Gastrocnemius medialis (tissue), 4 donors: ENCODE measurements at places on chromosomes 2 and 18. TPM values are rescaled to one million over a fixed set of nuclear protein-coding genes. Genes with fewer than 3 reads are reported as not detected.

SCN7A gene
- total RNA-seq, result 2.5 TPM

IGFBP5 gene
- total RNA-seq, result 99.5 TPM

- peaks cover 34% of the 10 kb centered on the region for H3K4me1 ChIP-seq
- DNase-seq, result peak; percentile 40
- H3K36me3 ChIP-seq, result peaks cover 68% of the 10 kb centered on the region
- H3K27me3 ChIP-seq, result no peaks in the 10 kb centered on the region
- peak overlapping the region; percentile 11 for H3K4me3 ChIP-seq
- H3K27ac ChIP-seq, result peak overlapping the region; percentile 99
These were observed 3.2 kb downstream of the BZW1 start for GRCh38 chr2:200814917-200815316.

DNA sequence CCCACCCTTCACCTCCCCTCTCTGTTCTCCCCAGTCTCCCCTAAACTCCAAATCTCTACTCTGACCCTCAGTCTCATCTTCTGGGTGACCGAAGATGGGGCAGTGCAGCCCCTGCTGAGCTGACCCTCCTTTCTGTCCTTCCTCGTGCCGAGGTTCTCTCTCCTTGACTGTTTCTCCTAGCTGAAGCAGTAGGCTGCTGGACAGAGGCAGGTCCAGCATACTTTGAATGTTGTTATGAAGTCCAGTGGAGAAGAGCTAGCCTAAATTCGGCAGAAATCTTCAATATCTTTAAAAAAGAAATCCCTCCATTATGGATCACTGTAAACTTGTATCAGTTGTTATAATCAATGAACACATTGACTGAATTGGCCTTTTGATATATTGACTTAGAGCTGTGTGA is 63.2 kb downstream of the RRM2 start:
- H3K4me1 ChIP-seq, result no peaks in the 10 kb centered on the region
- H3K27ac ChIP-seq, result no peak overlapping the region
- no peak overlapping the region for H3K4me3 ChIP-seq
- no peaks in the 10 kb centered on the region for H3K27me3 ChIP-seq
- no peak for DNase-seq

DNA sequence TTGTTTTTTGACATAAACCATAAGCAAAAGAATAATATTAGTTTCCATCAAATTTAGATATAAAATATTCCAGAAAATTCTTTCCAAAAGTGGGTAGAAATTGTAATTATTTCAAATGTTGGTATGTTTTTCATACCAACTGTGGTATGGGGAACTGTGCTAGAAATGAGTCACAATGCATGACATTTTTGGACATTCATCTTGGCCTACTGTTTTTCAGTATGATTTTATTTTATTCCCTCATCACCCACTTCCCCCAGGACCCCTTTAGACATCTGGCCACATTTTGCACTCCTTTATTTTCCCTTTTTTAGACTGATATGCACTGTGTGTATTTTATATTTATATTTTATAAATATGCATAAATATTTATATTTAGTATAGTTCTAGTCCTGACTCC is 97.1 kb downstream of the DPP4 start:
- no peak for DNase-seq
- H3K4me1 ChIP-seq, result no peaks in the 10 kb centered on the region
- H3K27me3 ChIP-seq, result no peaks in the 10 kb centered on the region
- H3K36me3 ChIP-seq, result no peaks in the 10 kb centered on the region
- H3K27ac ChIP-seq, result no peak overlapping the region

GRCh38 chr2:157991932-157992331 is 109.7 kb upstream of the UPP2 start:
- no peak for DNase-seq
- no peaks in the 10 kb centered on the region for H3K36me3 ChIP-seq
- no peak overlapping the region for H3K4me3 ChIP-seq
- no peak overlapping the region for H3K27ac ChIP-seq

- no peak for DNase-seq
- no peak overlapping the region for H3K27ac ChIP-seq
- no peak overlapping the region for H3K4me3 ChIP-seq
- H3K36me3 ChIP-seq, result no peaks in the 10 kb centered on the region
- peaks cover 10% of the 10 kb centered on the region for H3K4me1 ChIP-seq
- H3K27me3 ChIP-seq, result no peaks in the 10 kb centered on the region
These were observed 81.5 kb upstream of the GPC1 start for GRCh38 chr2:240353944-240354343.

DNA sequence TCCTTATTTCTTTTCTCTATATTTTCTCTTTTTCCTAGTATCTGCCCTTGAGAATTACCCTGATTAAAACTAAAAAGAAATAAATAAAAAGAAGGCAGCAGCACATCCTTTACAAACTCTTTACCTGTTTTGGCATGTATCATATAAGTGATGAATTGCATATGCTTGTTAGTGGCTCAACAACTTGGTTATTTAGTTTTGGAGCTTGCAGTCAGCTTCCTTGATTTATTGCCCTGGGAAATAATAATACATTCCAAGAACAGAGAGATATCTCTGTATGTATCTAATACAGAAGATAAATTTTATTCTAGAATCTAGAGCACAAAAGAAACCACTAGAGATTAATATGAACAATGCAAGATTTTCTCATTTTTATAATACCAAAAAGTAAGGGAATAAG is 139.8 kb upstream of the ZC3H15 start:
- H3K27me3 ChIP-seq, result no peaks in the 10 kb centered on the region
- H3K4me3 ChIP-seq, result no peak overlapping the region
- peaks cover 5% of the 10 kb centered on the region for H3K4me1 ChIP-seq
- no peaks in the 10 kb centered on the region for H3K36me3 ChIP-seq
- no peak for DNase-seq
- H3K27ac ChIP-seq, result no peak overlapping the region

DNA sequence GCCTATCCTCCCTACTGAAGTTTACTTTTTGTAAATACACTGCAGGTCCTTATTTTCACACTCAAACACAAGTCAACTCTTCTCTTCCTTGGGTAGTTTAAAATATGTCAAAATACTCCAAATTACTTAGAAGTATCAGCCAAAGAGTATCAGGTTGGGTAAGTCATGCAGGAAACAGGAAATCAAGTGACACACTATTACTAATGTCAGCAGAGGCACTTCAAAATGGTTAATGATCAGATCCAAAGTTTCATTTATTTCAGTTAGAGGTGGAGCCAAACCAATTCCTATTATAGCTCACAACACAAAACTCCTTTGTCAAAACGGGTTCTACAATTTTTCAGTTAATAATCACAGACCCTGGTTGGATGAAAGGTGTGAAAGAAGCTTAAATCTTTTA is 54.2 kb downstream of the DLGAP1 start:
- H3K4me3 ChIP-seq, result no peak overlapping the region
- no peaks in the 10 kb centered on the region for H3K27me3 ChIP-seq
- H3K36me3 ChIP-seq, result no peaks in the 10 kb centered on the region
- no peak overlapping the region for H3K27ac ChIP-seq
- no peak for DNase-seq

GRCh38 chr2:228268301-228268700 is 86.8 kb upstream of the SPHKAP start:
- H3K27ac ChIP-seq, result no peak overlapping the region
- H3K27me3 ChIP-seq, result no peaks in the 10 kb centered on the region
- H3K4me3 ChIP-seq, result no peak overlapping the region
- H3K4me1 ChIP-seq, result no peaks in the 10 kb centered on the region
